ENCODE measurements at places on chromosomes 6 and 20.

DNA sequence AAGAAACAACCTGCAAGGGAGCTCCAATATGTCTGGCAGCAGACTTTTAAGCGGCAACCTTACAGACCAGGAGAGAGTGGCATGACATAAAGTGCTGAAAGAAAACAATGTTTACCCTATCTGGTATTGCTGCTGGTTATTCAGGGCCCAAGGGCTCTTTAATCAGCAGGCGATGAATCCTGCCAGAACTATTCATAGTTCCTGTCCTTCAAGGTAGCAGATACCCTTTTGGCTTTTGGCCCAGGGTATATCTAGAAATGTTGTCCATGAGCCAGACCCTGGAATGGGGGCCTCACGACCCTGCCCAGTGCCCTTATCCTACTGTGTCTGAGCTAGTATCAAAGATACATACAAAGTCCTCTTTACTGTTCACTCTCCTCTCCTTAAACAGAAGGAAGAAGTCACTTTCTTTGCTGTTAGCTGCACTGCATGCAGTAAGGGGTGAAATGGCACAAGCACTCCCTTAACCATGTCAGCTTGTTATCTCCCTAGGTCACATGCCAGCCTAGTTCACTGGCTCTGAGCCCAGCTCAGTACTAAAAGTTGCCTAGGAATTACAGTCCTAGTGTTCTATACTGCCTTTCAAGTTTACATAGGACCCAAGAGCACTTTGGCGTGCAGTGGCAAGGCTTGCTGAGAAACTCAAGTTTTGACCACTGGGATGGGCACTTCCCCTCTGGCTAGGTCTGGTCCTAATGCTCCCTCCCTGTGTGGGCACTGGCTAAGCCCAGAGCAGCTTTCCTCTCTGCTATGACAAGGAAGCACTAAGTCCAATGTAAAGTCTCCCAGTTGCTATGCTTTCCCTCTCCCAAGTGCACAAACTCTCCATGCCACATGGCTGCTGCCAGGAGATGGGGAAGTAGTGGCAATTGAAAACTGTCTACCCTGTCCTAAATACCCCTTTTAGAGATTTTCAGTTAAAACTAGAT, 122.0 kb downstream of the HTR1B start:
- DNase-seq = no peak

GRCh38 chr6:81894306-81894705, 141.8 kb upstream of the TENT5A start:
- no peak for DNase-seq

DNA sequence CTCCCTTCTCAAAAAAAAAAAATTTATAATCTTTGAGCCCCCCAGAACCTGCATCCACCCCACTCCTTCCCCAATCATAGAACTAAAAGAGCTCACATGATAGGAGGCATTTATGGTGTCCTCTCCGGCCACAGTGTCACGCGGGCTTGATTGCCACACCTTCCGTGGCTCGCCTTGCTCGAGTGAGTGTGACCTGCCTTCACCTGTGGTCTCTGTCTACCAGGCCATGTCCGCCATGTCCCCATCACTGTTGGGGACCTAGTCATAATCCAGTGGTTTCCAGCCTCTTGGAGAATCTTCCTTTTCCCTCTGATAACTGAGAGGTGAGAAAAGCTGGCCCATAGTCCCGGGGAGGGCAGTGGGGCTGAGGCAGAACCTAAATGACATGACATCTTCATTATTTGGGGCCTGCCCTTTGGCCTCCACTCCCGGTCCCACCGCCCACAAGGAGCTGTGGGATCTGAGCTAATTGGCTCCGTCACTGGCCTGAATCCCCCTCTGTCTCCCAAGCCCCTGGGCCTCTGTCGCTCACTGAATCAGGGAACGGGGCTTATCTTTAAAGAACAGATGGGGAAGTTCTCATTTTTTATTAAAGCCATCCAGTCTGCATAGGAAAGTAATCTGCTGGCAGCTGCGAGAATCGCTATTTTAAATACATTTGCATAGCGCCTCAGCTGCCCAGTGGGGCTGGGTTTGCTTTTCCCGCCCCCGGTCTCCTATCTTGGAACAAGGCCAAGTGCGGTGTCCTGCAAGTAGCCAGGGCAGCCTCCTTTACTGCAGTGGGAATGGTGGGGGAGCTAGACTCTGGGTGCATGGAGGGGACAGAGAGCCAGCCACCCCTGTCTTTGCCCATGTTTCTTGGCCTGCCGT, 197.6 kb upstream of the PMEPA1 start:
- DNase-seq = no peak

DNA sequence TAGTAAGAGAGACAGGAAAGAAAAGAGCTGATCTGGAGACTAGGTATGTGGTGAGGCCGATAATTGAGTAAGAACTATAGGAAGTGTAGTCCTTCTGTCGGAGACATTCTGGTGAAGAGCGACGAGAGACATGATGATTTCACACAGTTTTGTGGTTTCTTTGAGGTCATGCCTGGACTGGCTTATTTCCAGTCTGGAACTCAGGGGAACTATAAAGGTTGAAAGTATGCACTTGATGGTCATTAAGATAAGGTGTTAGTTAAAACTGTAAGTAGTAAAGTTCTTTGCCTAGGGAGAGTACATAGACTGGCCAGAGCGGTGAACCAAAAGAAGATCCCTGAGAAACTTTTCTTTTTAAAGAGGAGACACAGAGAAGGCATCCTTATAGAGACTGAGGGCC, 68.8 kb downstream of the RFX6 start:
- DNase-seq = no peak

DNA sequence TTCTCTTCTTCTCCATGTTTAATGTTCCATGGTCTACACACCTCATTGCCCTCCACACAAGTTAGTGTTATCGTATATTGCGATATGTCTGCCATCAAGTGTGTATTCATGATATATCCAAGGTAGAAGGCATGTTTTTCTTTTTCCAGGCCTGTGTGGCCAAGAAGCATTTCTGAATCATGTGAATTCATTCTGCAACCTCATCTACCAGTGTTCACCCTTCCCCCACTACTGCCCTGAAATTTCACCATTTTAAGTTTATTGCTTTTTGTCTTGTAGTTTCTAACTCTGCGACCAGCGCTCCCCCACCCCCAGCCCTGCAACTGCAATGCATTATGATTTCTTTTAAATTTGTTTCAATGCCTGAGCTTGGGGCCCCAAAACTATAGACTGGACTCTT, 618.0 kb upstream of the FLRT3 start:
- no peak for DNase-seq

GRCh38 chr6:56766806-56767178, 124.1 kb upstream of the DST start:
- DNase-seq = no peak

- DNase-seq = no peak
These were observed 33.3 kb downstream of the PPP1R14C start for GRCh38 chr6:150176152-150176551.

DNA sequence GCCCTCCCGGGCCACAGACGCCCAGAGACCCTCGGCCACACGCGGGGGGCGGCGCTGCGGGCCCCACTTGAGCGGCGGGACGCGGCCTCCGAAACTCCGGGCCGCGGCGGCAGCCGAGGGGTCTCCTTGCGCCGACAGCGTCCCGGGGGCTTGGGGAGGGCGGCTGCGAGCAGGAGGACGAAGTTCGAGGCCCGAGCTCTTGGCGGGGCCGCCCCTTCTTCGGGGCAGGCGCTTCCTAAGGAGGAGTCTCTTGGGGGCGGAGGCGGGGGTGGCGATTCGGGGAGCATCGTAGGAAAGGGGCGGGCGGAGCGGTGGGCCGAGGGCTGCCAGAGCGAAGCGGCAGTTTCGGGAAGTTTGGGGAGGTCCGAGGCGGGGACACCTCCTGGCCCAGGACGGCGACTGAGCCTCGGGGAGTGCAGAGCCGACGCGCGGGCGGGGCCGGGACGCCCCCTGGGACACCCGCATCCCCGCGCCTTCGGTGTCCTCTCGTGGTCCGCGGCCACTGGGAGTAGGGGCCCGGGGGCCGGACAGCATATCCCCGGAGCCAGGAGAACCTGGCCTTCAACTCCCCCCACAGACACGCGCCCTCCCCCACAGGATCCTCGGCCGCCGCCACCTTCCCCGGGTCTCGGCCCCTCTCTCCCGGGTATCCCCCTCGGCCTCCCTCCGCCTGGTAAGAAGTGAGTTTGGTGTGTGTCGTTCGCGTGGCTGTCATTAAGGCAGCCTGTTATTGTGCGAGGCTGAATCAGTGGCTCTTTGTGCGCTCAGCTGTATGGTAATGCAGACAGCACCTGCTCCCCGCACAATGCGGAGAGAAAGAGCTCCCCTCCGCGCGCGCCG, 613 bp upstream of the DLL1 start:
- peak; percentile 57 for DNase-seq

DNA sequence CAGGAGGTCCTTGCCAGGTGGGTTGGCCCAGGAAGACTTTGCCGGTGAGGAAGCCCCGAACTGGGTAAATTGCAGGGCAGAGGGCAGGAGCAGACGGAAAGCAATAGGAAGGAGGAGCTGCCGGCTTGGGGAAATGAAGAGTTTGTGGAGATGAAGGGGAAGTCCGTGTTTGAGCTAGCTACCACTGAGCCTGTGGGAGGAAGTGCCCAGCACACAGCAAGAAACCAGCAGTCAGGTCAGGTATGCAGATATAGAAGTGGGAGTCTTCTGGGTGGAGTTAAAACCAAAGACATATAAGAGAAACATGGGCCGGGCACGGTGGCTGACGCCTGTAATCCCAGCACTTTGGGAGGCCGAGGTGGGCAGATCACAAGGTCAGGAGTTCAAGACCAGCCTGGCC, 34.7 kb downstream of the CD24 start:
- DNase-seq = no peak

DNA sequence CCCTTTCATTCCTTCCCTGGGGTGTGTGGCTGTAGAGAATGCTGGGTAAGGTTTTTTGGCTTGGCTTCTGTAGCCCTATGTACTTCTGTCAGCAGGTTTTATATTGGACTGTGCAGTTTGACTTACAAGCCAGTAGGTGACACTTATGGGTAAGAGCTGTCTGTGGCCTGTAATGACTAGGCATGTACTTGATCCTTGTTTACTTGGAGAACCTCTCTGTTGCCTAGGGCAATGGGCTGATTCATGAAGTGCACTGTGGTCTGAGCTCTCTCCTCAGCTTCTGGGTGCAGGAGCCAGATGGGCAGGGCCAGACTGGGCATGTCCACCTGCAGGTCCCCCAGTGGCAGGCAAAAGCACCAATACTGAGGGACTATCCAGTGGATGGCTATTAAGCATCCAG, 544.6 kb downstream of the ADGRB3 start:
- peak; percentile 3 for DNase-seq

- DNase-seq = no peak
These were observed 50.3 kb downstream of the RRBP1 start for GRCh38 chr20:17631576-17632319.

GRCh38 chr6:151265282-151265681, 25.5 kb downstream of the AKAP12 start:
- DNase-seq = no peak

All from NCI-H510A treated with DMSO at 0.1 percent for 48 hours (cell line).